Left lung (tissue), 14 donors: ENCODE measurements at places on chromosomes 6 and 20.
A peak's percentile ranks its signal among the peaks of the same experiment; 100 is the strongest.

DNA sequence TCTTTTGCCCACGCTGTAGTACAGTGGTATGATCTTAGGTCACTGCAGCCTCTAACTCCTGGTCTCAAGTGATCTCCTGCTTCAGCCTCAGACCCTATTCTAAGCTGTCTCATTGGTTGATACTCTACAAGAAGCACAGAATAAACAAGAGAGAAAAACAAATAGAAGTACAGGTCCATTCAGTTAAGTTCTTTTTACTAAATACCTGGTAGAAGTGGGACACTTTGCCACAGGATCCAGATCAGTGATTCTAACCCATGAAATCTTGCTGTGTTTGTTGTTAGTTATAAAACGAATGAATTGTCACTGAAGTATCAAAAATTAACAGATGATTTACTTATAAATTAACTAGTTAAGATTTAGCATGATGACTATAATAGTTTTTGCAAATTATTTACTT, 76.7 kb downstream of the SCAND1 start:
- no peak for DNase-seq

DNA sequence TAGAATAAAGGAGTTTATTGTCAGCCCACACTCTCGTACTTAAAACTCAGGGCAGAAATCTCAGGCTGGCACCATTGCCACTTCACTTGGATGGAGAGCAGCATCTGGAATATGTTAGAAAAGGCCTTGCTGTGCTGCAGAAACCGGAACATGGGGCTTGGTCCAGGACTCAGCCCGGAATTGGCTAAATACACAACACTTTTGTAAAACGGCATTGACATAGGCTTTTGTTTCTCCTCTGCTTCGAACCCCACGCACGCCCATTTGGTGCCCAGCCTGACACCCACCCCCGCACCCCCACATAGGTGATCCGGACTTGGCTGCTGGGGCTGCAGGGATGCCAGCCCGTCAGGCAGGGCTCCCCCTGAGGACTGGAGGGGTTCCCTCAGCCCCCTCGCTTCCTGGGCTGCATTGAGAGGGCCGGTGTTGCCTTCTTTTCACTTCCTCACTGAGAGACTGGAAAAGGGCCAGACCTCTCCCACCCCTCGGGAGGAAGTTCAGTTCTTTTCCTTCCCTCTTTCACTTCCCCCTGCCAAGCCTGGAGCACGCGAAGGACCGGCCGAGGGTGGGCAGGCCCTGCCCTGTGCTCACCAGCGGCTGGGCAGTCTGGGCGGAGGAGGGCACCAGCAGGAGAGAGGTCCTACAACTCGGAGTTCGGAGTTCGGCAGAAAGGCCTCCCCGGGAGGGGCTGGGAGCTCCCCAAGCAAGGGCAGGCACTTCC, 17.9 kb upstream of the CST3 start:
- peak; percentile 82 for DNase-seq

DNA sequence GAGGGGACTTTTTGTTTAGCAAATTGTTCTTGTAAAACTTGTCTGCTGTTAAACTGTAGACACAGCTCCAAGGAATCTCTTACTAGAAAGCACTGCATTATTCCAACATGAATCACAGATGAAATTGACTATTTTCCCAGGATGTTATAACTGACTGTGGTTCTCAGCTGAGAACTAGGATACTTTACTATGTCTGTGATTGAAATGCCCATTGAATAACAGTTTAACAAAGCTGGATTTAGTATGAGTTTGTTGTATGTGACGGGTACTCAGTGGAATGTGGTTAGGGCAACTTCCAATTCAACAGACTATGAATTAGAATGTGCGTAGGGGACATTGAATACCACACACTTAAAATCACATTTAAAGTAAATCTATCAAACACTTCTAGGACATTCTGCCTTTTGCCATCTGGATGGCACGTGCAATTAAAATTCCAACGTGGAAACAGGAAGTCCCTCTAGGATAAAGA, 193.4 kb upstream of the PREP start:
- DNase-seq: no peak

- no peak for DNase-seq
Measured at GRCh38 chr6:149233056-149233715, 84.3 kb upstream of the TAB2 start.

DNA sequence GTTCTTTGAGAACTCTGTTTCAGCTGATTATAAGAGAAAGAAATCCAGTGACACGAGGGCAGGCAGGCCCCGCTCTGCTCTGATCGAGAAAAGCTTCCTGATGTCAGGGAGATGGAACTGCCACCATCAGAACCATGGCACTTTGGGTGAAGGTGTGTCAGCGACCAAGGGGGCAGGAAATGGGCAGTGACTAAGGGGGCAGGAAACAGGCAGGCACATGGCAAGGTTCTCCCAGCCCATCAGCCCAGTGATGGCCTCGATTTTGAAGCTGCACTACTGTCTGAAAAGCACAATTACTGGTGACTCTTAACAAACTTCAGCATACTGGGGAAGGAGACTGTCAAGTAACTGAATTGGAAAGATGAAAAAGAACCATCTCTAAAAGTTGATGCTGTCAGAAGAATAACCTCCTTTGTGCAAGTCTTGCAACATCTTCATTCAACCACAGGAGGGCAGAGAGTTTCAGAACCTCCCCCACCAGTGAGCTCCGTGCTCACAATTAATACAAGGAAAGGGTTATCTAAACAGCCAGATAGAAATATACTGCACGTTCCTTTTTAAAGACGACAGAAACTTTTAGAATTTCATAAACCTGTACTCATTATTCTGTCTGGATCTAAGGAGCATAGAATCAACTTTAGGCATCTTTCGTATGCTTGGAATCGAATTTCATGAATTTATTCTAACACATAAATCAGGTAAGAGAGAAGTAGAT, 39.1 kb downstream of the TMX4 start:
- no peak for DNase-seq
